Activated T-cell treated with anti-CD3 and anti-CD28 coated beads, Interleukin-2, amount 50 U/mL, for 24 hours (primary cell): ENCODE measurements at places on chromosomes 16 and 17.

DNA sequence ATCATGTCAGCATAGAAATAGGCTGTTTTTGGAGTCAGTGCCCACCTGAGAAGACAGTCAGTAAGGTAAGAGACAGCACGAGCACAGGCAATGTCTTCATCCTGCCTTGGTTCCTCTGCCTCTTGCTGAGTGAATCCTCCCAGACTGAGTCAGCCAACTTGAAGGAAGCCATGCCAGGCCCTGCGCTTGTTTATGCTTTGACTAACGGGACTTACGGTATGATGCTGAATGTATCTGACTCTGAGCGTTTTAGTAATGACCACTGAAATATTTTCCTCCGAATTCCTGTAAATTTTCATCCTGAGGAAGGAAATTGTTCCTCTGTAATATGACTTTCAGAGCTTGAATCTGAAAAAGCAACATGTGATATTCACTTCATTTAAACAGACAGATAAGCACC, 18.0 kb downstream of the C17orf67 start:
- no peak for DNase-seq

DNA sequence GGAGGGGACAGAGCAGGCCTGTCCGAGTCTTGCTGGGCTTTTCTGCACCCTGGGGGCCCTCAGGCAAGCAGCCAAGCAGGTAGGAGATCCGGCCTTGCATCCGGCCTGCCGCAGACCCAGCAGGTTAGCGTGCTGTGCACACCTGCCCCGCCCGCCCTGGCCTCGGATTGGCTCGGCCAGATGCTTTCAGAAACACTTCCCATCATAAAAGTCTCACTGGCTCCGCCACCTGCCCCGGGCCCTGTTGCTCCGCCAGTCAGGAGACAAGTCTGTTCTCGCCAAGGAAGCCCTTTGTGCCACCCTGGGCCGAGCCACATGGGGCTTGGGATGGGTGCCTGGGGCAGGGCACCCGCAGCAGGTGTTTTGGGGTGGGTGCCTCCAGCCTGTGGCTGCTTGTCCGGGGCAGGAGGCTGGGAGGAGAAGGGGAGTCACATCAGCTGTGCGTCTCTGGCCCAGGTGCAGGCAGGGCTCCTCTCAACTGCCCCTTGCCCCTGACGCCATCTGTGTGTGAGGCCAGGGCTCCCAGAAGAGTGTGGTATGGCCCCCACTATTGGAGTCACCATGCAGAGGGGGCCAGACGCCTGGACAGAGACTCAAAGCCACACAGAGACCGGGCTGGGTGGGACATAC, 228.2 kb upstream of the GSE1 start:
- DNase-seq: no peak

GRCh38 chr17:65656390-65657250, 95.2 kb upstream of the AXIN2 start:
- peak; percentile 39 for DNase-seq

- DNase-seq: no peak
These were observed 146.4 kb upstream of the KCNJ16 start for GRCh38 chr17:69928611-69929010.
